ENCODE measurements at places on chromosomes 1 and 21.

GRCh38 chr1:56495538-56495937 is 83.8 kb downstream of the PLPP3 start:
- no peak for DNase-seq

- DNase-seq = no peak
These were observed 85.7 kb upstream of the NGF start for GRCh38 chr1:115423776-115424175.

DNA sequence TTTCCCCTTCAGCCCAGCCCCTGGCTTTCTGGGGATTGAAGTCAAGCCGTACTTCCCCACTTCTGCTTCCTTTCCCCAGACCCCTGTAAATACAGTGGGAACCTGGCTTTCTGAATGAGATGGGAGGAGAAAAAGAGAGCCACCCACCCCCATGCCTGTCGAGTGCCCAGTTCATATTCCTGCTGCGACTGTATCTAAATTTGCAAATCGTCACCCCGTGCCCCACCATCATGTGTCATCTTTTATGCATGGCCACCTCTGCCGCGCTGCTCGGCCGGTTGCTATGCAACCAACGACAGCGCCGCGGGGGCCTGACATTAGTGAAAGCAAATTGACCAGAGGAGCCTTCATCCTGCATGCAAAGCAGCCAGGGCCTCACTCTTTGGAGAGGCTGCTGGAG is 143.0 kb downstream of the ELAVL4 start:
- DNase-seq = no peak

DNA sequence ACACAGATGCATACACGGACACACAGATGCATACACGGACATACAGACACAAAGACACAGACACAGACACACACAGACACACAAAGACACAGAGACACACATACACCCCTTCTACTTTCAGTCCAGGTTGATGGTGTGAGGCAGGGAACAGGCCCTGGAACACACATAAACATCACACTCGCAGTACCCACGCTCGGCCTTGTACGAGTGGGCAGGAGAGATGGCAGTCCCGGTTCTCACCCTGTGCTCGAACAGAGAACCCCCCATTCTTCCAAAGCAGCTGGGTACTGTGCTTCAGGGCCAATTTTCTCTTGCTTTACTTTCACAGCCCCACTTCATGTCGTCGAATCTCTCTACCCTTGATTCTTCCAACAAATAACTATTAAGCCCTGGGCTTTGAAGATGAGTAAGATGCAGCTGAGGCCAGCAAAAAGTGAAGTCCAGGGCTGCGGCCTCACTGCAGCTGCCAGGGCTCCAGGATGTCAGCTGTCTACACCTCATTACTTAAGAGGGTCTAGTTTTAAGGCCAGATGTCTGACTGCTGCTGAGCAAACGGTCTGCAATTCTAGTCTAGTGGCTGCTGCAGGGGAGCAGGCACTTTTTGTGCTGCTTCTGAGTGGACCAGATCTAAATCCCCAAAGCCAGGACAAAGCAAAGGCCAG is 90.1 kb downstream of the PGBD5 start:
- no peak for DNase-seq

DNA sequence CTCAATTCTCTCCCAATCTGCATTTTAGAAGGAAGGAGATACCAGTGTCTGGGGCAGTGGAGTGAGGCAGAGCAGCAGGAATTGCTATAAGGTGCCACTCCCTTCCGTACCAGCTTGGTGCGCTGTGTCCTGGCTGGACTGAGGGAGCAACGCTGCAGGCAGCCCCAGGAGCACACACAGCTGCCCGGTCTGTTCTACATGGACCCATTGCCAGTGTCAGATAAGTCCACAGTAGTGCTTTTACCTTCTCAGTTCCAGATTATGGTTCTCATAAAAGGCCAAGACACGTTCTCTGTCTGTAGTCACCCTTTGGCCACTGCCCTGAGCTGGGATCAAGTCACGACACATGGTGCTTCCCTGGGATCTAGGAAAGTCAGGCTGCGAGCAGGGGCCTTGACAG is 44.1 kb upstream of the BARHL2 start:
- DNase-seq = no peak

GRCh38 chr1:42784946-42785693 is at the start of gene TMEM269:
TMEM269 (plus strand) TSS chr1:42784991; CDS start chr1:42789894, 4,903 bp downstream.
- peak; percentile 12 for DNase-seq

DNA sequence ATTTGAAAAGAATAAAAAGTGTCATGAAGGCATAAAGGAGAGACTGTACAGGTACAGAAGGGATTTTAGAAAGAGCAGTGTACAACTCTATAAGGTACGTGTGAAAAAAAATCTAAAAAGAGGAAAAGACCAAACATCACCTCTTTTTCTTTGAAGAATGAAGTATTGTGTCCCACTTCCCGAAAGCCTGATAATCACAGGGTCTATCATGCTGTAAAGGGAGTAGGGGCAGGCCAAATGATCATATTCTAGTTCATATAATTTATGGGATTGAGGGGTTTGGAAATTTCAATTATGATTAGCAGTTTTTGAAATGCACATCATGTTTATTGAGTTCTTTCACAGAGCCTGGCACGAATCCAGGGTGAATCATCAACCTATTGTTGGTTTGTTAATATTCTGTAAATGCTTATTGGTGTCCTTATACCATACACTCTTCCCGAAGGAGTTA is 910 bp upstream of the RERE start:
- no peak for DNase-seq

DNA sequence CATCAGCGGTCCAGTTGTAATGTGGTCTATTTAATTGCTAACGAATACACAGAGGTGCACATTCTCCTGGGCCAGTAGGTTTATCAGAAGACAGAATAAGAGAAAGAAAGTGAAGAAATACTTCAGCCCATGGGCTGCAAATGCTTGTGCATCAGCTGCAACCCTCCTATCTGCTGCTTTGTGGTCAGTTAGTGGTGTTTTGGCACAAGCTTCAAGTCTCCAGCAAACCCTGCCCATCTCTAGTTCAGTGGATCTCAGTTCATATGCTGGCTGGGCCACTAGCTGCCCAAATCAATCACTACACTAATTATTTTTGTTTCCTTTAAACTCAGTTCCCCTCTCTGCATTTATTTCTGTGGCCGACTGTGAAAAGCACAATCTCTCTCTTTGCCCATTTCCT is 124.2 kb downstream of the KCNJ6 start:
- no peak for DNase-seq

DNA sequence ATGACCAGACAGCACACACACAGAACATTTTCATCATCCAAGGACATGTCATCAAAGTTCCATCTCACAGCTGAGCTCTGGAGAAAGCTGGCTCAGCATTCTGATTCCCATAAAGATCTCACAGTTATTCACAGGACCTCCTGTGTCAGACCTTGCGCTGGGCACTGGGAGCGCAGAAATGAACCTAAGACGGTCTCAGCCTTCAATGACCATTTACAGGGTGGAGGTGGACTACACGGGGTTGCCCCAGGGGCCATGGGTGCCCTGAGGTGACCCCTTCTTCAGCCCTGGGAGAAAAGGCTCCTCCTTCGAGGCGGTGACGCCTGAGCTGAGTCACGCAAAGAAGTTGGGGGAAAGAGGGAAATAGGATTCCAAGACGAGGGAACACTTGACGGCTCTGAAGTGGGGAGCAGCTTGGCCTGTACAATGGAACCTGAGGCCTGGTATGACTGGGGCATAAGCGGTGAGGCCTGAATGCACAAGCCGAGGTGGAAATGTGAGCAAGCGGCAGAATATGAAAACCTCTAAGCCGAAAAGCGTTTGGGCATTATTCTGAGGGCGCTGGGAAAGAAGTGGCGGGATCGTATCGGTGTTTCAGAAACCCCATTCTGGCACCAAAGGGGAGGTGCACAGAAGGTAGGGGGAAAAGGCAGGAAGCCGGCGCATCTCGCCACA is 797 bp downstream of the CC2D1B start:
- DNase-seq = no peak

- DNase-seq = no peak
These were observed 76.7 kb upstream of the TARDBP start for GRCh38 chr1:10935724-10936123.

- DNase-seq = no peak
These were observed 64.8 kb upstream of the PTCH2 start for GRCh38 chr1:44907893-44908292.

- no peak for DNase-seq
These were observed 48.7 kb downstream of the EIF2D start for GRCh38 chr1:206563367-206564207.

- no peak for DNase-seq
These were observed 133.1 kb upstream of the PTBP2 start for GRCh38 chr1:96588416-96588995.

GRCh38 chr1:18176619-18177018 is 69.0 kb downstream of the IGSF21 start:
- DNase-seq = no peak

GRCh38 chr1:2589431-2590232 is 3.1 kb downstream of the PRXL2B start:
- no peak for DNase-seq

- DNase-seq = no peak
These were observed 29.6 kb downstream of the SLC1A7 start for GRCh38 chr1:53112861-53113260.

- DNase-seq = no peak
These were observed 16.3 kb upstream of the SDHB start for GRCh38 chr1:17070163-17070525.

DNA sequence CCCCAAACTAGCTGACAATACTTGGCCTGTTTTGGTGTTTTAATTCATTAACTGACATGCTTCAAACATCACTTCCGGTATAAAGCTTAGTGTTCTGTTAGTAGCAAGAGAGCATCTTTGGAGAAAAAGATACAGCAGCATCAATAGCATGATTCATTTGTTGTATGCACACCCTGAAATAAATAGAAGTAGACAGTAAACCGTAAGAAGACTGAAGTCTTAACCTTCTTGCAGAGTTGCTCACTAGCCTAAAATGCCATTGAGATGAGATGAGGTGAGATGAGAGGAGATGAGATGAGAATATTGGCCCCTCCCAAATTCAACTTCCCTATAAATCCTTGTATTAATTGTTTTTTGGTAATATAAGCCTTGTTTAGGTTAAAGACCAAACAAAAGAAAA is 108.8 kb downstream of the TNFSF18 start:
- no peak for DNase-seq

DNA sequence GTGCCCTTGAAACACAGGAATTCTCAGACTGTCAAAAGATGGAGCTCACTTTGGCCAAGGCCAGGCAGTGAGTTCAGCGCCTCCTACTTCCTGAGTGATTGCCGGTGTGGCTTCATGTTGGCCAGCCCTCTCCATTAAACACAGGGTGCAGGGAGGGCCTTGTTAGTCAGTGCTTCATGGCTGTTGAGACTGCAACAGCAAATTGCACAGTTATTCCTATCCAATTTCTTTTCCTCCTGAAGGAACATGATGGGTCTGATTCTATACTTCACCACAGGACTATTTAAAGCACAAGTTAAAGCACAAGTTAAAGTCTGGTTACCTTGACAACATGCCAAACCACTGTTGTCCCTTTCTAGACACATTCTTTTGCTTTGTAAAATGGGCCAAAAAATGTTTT is 156.6 kb downstream of the SIPA1L2 start:
- no peak for DNase-seq

All from stimulated activated CD8-positive, alpha-beta memory T cell treated with anti-CD3 and anti-CD28 coated beads, Interleukin-4, amount 100 ng/mL, for 4 hours (primary cell).